Chondrocyte (in vitro differentiated cells): ENCODE measurements at places on chromosomes 12 and 14. TPM values are rescaled to one million over a fixed set of nuclear protein-coding genes. Genes with fewer than 3 reads are reported as not detected.

The FGF6 gene
- total RNA-seq, result not detected in 3 replicates

GRCh38 chr14:87892763-87893162, 100.2 kb downstream of the GALC start:
- no peak for DNase-seq

- no peak for DNase-seq
These were observed 713 bp upstream of the FBXL14 start for GRCh38 chr12:1595026-1595561.

DNA sequence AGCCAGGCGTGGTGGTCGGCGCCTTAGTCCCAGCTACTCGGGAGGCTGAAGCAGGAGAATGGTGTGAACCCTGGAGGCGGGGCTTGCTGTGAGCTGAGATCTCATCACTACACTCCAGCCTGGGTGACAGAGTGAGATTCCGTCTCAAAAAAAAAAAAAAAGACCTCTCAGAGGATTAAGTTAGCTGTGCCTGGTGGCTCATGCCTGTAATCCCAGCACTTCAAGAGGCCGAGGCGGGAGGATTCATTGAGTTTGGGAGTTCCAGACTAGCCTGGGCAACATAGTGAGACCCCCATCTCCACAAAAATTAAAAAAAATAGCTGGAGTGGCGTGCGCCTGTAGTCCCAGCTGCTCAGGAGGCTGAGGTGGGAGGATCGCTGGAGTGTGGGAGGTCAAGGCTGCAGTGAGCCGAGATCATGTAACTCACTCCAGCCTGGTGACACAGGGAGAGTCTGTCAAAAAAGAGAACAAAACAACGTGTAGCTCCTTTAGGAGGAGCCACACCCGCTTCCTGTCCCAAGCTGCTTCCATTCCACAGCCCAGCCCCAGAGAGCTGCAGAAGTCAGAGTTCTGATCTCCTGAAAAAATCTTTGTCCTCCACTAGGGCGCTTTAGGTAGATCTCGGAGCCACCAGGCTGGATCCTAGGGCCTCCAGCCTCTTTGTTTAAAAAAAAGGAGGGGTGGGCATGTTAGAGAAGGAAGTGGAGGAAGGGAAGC, 11.5 kb upstream of the ULK1 start:
- DNase-seq, result no peak

The CNTN1 gene
- 1.6 to 4.1 TPM (median 1.8 TPM) in 3 replicates for total RNA-seq

GRCh38 chr12:5236022-5236640, 192.5 kb downstream of the KCNA5 start:
- no peak for DNase-seq

DNA sequence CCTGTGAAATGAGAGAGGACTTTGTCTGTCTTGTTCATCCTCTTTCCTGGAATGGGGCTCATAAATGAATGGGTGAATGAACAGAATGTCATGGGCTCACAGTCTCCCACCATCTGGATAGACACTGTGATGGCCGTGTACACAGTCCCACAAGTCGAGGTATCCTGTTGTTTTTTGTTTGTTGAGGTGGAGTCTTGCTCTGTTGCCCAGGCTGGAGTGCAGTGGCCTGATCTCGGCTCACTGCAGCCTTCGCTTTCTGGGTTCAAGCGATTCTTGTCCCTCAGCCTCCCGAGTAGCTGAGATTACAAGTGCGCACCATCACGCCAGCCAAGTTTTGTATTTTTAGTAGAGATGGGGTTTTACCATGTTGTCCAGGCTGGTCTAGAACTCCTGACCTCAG, 16.1 kb upstream of the PLA2G1B start:
- no peak for DNase-seq

- DNase-seq, result no peak
These were observed 24.4 kb downstream of the FBXW8 start for GRCh38 chr12:116934908-116935705.

DNA sequence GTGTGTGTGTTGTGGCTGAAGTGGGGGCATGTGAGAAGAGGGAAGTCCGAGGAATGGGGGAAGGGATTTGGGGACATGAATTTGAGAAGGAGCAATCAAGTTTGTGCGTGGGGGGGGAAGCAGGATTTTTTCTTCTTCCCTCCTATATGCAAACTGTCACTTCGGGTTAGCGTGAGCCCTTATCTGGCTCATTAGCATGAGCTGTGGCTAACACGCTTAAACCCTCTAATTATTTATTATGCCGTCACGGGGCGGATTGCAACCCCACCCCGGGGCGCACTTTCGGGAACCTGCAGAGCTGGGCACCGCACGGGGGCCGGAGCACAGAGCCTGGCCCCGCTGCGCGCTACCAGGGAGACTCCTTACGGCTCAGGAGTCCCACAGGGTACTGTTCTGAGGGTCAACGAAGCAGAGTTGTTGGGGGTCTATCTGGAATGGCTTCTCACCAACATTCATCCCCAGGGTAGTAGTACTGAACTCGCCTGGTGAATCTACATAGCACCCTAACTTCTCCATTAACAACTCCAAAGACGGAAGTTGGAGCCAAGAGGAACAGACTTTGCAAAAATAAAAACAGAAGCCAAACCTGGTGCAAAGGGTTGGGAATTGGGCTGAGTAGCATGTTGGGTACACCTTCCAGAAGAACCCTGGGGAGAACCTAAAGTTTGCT, 6.4 kb upstream of the ASCL1 start:
- no peak for DNase-seq

- no peak for DNase-seq
These were observed at the start of gene CTSG for GRCh38 chr14:24576182-24576581. Gene CTSG, minus strand, starts transcription at chr14:24576250. Its CDS starts 27 bp downstream, at chr14:24576223.

DNA sequence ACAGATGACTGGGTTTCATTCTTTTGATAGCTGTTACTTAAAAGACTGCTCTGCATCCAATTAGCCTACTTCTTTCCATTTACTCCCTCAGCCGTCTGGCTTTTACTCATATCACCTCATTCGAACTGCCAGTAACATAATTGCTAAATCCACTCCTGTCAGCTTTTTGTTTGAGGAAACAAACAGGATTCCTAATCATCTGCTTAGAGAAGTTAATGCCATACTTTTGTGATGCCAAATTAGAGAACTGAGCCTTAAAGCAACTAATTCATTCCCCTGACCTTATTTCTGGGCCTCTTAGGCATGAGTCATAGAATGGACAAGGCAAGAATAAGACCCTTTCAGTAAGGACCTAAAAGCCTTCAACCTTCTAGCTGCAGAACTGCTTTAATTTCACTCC, 2.9 kb downstream of the OXA1L start:
- DNase-seq, result no peak

The CCDC177 gene
- not detected in 3 replicates for total RNA-seq

- no peak for DNase-seq
These were observed 55.4 kb downstream of the SCARB1 start for GRCh38 chr12:124808272-124808671.

- no peak for DNase-seq
These were observed 3.7 kb upstream of the NECAP1 start for GRCh38 chr12:8078398-8078797.

DNA sequence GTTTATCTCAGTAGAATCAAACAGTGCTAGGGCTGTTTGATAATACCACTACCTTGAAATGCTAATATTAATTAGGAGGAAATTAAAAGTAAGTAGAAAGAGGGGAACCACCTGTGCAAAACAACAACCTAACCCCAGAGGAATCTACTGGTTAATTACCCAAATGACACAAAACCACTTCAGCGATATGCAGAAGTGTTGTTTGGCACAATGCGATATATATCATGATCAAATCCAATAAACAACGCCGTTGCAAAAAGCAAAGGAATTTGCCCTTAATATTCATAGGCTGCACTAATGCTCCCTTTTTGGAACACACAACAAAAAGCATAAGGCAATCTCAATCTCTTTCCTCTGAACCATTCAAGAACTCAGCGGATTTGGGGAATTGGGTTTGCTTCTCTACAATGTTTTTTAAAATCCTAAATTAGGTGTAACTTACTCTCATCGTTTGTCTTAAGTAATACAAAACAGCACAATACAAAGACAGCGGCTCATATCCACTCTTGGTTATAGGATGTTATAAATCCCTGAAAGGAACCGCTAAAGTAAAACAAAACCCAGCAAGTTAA, 1.5 kb downstream of the MAP4K5 start:
- DNase-seq, result no peak

- DNase-seq, result no peak
These were observed 82.2 kb downstream of the PPP2R5C start for GRCh38 chr14:101843665-101844064.

- no peak for DNase-seq
These were observed 181.5 kb upstream of the ARHGAP5 start for GRCh38 chr14:31895646-31896045.

The RBP5 gene
- total RNA-seq, result not detected in 3 replicates

The TAS2R46 gene
- 0.51 to 1.1 TPM (median 0.70 TPM) in 3 replicates for total RNA-seq

DNA sequence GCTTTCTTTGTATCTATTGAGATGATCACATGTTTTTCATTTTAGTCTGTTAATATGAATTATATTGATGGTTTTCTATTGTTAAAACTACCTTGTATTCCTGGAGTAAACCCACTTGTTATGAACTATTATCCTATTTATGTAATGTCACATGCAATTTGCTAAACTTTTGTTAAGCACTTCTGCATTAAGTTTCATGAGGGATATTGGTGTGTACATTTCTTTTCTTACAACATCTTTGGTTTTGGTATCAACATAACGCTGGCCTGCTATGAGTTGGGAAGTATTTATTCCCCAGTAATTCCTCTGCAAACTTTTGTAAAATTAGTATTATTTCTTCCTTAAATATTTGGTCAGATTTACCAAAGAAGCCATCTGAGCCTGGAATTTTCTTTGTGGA, 46.5 kb upstream of the AMIGO2 start:
- no peak for DNase-seq

DNA sequence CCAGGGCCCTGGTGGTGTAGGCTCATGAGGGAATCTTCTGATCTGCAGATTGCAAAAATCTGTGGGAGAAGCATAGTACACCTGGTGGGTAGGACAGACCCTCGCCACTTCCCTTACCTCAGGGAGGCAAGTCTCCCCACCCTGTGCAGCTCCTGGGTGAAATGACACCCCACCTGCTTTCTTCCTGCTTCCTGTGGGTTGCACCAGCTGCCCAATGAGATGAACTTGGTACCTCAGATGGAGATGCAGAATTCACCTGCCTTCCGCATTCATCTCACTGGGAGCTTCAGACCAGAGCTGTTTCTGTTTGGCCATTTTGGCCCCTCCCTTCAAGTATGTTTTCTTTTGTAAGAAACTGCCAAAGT, 4.7 kb downstream of the CLEC2D start:
- DNase-seq, result no peak

DNA sequence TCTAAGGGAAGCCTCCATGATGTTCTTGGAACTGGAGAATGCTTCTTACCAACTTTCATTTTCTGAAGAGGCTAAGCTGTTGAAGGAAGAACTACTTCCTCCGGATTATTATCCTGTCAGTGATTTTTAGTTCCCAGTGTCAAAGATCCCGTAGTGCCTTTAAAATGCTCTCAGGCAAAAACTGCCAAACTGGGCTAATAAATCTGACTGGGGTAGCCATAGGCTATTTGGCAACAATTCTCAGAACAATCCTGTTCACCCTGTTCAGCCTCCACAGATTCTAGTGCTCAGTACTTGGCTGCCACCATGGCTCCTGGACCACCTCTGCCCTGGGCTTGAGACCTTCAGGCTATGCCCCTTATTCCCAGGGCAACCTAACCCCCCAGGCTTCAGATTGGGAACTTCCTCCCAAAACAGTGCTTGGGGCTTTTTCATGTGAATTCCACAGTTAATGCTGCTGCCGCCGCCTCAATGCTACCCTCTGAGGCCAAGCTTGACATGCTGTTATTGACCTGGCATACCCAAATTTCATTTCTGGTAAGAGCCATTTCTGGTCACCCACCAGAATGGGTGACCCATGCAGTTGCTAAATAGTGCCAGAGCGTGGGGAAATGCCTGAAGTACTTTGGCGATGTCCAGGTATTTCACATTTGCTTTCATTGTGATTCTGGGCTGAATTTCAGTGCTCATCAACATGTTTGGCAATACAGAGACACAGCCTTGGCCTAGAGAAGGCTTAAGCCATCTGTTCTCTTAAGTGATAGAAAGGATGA, 110.0 kb upstream of the ARHGAP5 start:
- DNase-seq, result no peak

The OR6C1 gene
- not detected in 3 replicates for total RNA-seq

DNA sequence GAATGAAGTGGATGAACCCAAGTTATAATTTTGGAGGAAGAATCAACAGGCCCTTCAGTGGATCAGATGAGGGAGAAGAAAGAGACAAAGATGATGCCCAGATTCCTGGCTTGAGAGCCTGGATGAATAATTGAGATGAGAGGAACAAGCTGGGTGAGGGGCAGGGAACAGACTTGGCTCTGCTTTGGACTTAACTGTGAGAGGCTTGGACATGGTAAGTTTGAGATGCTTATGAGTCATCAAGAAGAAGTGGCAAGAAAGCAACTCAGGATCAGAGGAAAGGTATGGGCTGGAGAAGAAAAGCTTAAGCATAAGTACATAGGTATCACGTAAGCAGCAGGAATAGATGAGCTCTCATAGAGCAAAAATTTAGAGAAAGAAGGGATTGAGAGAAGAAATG, 55.3 kb downstream of the FIGNL2 start:
- no peak for DNase-seq

The EP400 gene
- 35.9 to 48.0 TPM (median 36.8 TPM) in 3 replicates for total RNA-seq

- no peak for DNase-seq
These were observed 14.5 kb upstream of the KLRD1 start for GRCh38 chr12:10293151-10293550.

The SRGAP1 gene
- total RNA-seq, result 13.0 to 14.7 TPM (median 13.2 TPM) in 3 replicates

- DNase-seq, result no peak
These were observed 502.7 kb downstream of the BCL11B start for GRCh38 chr14:98769326-98769725.

The CD163 gene
- total RNA-seq, result 0.05 TPM in 1 of 3 replicates, not detected in the others

DNA sequence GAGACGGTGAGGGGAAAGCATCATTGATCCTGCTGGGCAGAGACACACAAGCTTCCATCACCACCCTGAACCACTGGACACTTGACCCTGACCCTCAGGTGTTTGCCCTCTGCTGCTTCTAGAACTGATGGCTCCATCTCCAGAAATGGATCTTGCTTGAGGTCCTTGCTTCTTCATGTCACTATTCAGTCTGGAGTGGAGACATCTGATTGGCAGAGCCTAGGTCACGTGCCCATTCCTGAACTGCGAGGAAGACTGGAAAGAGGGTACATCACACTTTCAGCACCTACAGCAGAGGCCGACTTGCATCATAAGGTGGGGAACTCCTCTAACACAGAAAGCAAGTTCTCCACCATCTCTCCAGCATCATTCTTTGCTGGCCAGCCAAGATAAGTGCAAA, 106.7 kb upstream of the COCH start:
- no peak for DNase-seq

The CRIP1 gene
- total RNA-seq, result 38.7 to 181 TPM (median 174 TPM) in 3 replicates

- no peak for DNase-seq
These were observed 14.2 kb upstream of the FZD10 start for GRCh38 chr12:130147875-130148596.

The DHH gene
- 0.07 TPM in 1 of 3 replicates, not detected in the others for total RNA-seq

- DNase-seq, result no peak
These were observed 228.2 kb upstream of the PWP1 start for GRCh38 chr12:107457362-107457935.

The HSPA2 gene
- 1.2 to 3.2 TPM (median 1.7 TPM) in 3 replicates for total RNA-seq

The CLEC4D gene
- not detected in 3 replicates for total RNA-seq

The GNB3 gene
- total RNA-seq, result 10.2 to 11.5 TPM (median 10.9 TPM) in 3 replicates
